ENCODE measurements at places on chromosomes 1 and 21. TPM values are rescaled to one million over a fixed set of nuclear protein-coding genes. Genes with fewer than 3 reads are reported as not detected.

EXO1 gene
- total RNA-seq: 1.7 TPM

VN1R5 gene
- not detected for total RNA-seq

SPRR1B gene
- total RNA-seq: not detected

- H3K4me1 ChIP-seq: no peaks in the 10 kb centered on the region
- H3K36me3 ChIP-seq: peaks cover 6% of the 10 kb centered on the region
- no peak for DNase-seq
- H3K27me3 ChIP-seq: no peaks in the 10 kb centered on the region
- no peak overlapping the region for H3K27ac ChIP-seq
- no peak overlapping the region for H3K4me3 ChIP-seq
Measured at GRCh38 chr1:210597555-210598134, 268.9 kb downstream of the HHAT start.

DNA sequence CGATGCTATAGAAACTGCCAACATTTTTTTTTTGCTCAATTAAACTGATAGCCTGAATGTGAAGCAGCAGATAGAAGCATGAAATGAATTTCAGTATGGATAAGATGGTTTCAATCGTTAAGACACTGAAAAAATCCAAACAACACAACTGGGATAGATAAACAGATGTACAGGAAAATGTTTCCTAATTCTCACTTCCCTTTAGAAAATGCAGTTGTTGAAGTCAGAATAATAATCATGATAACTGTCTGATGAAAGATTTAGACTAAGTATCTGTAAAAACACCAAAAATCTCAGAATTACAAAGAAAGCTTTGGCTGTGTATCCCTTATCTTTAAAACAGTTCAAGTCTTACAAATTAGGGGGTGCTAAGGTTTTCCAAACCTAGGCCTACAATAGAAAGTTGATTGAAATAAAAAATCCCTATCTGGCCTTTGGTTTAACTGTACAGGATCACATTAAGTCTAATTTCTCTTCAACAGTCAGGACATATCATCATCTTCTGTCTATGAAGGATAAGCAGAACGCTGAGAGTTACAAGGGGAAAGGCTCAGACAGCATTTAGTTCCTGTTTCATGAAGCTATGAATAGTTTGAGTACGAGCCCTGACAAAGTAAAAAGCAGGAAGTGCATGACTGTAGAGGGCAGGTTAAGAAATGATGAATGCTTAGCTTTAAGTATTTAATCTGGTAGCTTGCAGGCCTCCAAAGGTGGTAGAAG is 203.2 kb downstream of the APP start:
- H3K27ac ChIP-seq: peak overlapping the region; percentile 16
- no peaks in the 10 kb centered on the region for H3K27me3 ChIP-seq
- DNase-seq: no peak
- no peak overlapping the region for H3K4me3 ChIP-seq
- H3K36me3 ChIP-seq: peaks cover 3% of the 10 kb centered on the region

Data from T-helper 17 cell (primary cell).